CD4-positive, alpha-beta memory T cell (primary cell): ENCODE measurements at places on chromosomes 13 and 19. TPM values are rescaled to one million over a fixed set of nuclear protein-coding genes. Genes with fewer than 3 reads are reported as not detected.

The PRSS57 gene
- polyA plus RNA-seq: not detected

The GAPDHS gene
- polyA plus RNA-seq: not detected

The FREM2 gene
- not detected for polyA plus RNA-seq

The COL5A3 gene
- 0.45 TPM for polyA plus RNA-seq

The FGF21 gene
- not detected for polyA plus RNA-seq

The IZUMO1 gene
- polyA plus RNA-seq: not detected

The LYPD3 gene
- 5.9 TPM for polyA plus RNA-seq

The MEDAG gene
- polyA plus RNA-seq: 0.29 TPM

The BORA gene
- polyA plus RNA-seq: 10.5 TPM
